Occipital lobe (tissue), 3 donors: ENCODE measurements at places on chromosomes 2 and 18.

- DNase-seq: no peak
Observed at GRCh38 chr2:54595999-54596902, 127.2 kb upstream of the EML6 start.

GRCh38 chr18:73023975-73024374 is 156.2 kb upstream of the NETO1 start:
- DNase-seq: no peak

DNA sequence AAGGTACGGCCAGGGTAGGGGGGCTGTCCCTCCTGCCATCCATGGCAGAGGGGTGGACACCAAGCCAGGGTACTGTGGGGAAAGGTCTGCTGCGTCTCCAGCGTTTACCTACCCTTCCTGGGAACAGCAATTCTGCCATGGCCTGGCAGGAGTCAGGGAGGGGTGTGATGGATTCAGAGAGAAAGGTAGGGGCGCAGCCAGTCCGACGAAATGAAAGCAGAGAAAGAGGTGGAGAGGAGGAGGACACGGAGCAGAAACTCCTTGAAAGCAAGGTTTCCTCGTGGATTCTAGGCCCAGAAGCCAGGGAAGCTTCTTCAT is 182.9 kb downstream of the ZFP36L2 start:
- DNase-seq: no peak

GRCh38 chr2:136104977-136105376 is 13.0 kb downstream of the CXCR4 start:
- DNase-seq: no peak

GRCh38 chr2:219423652-219424377 is 5.6 kb downstream of the DES start:
- DNase-seq: no peak

GRCh38 chr18:44128365-44128764 is 552.3 kb upstream of the SETBP1 start:
- DNase-seq: no peak

GRCh38 chr2:36615222-36615621 is 17.3 kb upstream of the FEZ2 start:
- DNase-seq: no peak

DNA sequence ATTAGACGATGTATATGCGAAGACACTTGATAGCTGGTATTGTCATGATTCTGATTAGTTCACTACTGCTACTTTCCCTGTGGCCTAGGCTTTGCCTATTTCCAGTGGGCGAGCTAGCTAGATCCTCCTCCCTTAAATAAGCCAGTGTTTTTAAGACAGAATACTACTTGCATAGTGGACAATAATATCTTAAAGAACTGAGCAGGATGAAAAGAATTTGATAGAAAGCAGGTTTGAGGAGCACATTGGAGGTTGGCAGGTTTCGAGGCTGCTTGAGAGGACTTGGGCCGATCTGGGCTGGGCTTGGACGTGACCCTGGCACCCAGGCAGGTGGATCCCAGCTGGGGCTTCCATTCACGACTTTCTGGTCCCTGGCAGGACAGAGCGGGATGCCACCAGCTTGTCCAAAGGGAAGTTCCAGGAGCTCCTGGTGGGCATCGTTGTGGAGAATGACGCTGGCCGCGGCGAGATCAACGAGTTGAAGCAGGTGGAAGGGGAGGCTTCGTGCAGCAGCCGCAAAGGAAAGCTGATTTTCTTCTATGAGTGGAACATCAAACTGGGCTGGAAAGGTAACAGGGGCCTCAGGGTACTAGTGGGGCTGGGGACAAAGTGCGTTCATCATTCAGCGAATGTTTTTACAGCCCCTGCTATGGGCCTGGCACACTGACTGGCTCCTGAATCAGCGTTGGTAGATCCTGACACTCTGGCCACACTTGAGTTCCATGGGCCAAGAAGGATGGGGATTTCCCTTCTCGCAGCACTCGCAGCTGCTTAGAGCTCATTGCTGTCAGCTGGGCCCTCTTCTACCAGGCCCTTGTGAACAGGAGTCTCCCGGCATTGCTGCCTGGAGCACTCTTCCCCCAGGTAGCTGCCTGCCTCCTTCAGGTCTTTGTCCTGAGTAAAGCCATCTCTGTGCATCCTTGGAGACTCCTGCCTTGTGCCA is 16.9 kb downstream of the C2orf74 start:
- DNase-seq: no peak

- DNase-seq: no peak
Observed at GRCh38 chr2:33478968-33479731, 2.7 kb downstream of the RASGRP3 start.

GRCh38 chr2:178998539-178998938 is 51.4 kb downstream of the CCDC141 start:
- DNase-seq: no peak

- no peak for DNase-seq
Observed at GRCh38 chr18:27894746-27895145, 282.2 kb downstream of the CDH2 start.

GRCh38 chr2:63344575-63345284 is 243.5 kb downstream of the WDPCP start:
- DNase-seq: no peak

- no peak for DNase-seq
Observed at GRCh38 chr18:36963464-36963863, 134.5 kb downstream of the KIAA1328 start.

- DNase-seq: no peak
Observed at GRCh38 chr2:85071096-85071495, 62.1 kb upstream of the TCF7L1 start.
